CD14-positive monocyte (primary cell): ENCODE measurements at places on chromosomes 2 and 18. TPM values are rescaled to one million over a fixed set of nuclear protein-coding genes. Genes with fewer than 3 reads are reported as not detected.
A peak's percentile ranks its signal among the peaks of the same experiment; 100 is the strongest.

GRCh38 chr18:13401404-13401803 lies 182.8 kb downstream of the LDLRAD4 start:
- H3K4me3 ChIP-seq = no peak overlapping the region
- no peaks in the 10 kb centered on the region for H3K36me3 ChIP-seq
- no peak for DNase-seq
- H3K27me3 ChIP-seq = no peaks in the 10 kb centered on the region
- no peak overlapping the region for H3K27ac ChIP-seq

DSEL gene
- 0.03 TPM for polyA plus RNA-seq

SCYGR4 gene
- polyA plus RNA-seq = not detected

GRCh38 chr2:143463719-143464118 lies 334.5 kb downstream of the ARHGAP15 start:
- H3K27ac ChIP-seq = no peak overlapping the region
- DNase-seq = no peak
- H3K36me3 ChIP-seq = peaks cover 12% of the 10 kb centered on the region
- no peaks in the 10 kb centered on the region for H3K27me3 ChIP-seq
- no peak overlapping the region for H3K4me3 ChIP-seq

DNA sequence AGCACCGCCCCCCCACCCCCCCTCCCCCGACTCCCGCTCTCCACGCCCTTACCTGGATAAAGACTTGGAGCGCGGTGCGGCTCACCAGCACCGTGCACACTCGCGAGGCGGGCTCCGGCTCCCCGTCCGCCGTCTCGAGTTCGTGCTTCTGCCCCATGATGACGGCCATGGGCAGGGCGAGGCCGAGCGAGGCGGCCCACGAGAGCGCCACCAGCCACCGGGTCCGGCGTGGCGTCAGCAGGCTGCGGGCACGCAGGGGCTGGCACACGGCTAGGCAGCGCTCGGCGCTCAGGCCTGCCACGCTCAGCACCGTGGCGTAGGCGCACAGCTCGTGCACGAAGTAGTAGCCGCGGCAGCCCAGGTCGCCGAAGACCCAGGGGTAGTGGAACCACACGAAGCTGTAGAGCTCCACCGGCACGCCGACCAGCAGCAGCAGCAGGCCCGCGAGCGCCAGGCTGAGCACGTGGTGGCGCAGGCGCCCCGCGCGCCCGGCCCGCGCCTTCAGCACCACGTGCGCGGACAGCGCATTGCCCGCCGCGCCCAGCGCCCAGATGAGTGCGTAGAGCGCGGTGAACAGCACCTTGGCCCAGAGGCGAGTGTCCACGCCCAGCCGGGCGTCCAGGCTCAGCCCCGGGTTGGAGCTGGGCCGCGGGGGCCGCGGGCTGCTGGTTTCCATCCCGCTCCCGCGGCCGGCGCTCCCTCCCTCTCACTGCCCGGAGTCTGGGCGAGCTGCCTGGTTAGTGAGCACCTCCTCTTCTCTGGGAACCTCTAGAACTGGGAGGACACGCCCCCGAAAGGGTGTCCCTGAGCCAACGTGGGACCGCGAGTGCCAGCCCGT lies at the start of gene NTSR2:
TSS of gene NTSR2 (minus strand) at position 742 of the 838 bp plus-strand sequence. CDS start at position 676, 66 bp downstream.
- no peak within 1 kb of the TSS for H3K27ac ChIP-seq
- H3K4me3 ChIP-seq = no peak within 1 kb of the TSS
- H3K4me1 ChIP-seq = no peaks in the 10 kb centered on the region
- no peak for DNase-seq
- H3K36me3 ChIP-seq = no peaks in the 10 kb centered on the region

GRCh38 chr2:61853086-61853846 lies 594 bp downstream of the FAM161A start:
- peak overlapping the region; percentile 97 for H3K4me3 ChIP-seq
- no peaks in the 10 kb centered on the region for H3K36me3 ChIP-seq
- no peaks in the 10 kb centered on the region for H3K27me3 ChIP-seq
- no peak for DNase-seq
- peaks cover 20% of the 10 kb centered on the region for H3K4me1 ChIP-seq
- H3K27ac ChIP-seq = peak overlapping the region; percentile 32

DNA sequence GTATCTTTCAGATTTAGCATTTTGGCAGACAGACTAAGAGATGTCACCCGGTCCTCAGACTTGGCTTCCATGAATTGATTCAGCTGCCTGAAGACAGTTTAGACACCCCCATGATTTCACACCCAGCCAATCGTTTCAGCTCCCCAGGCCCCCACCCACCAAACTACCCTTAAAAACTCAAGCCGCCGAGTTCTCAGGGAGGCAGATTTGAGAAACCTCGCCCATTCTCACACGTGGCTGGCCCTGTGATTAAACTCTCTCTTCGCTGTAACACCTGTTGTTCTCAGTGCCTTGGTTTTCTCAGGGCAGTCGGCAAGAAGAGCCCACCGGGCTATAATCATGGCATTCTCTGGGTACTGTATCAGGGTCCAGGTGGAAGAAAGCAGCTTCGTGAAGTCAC lies 35.2 kb downstream of the UXS1 start:
- DNase-seq = no peak
- H3K27me3 ChIP-seq = no peaks in the 10 kb centered on the region
- peaks cover 68% of the 10 kb centered on the region for H3K36me3 ChIP-seq
- H3K4me3 ChIP-seq = no peak overlapping the region

DNA sequence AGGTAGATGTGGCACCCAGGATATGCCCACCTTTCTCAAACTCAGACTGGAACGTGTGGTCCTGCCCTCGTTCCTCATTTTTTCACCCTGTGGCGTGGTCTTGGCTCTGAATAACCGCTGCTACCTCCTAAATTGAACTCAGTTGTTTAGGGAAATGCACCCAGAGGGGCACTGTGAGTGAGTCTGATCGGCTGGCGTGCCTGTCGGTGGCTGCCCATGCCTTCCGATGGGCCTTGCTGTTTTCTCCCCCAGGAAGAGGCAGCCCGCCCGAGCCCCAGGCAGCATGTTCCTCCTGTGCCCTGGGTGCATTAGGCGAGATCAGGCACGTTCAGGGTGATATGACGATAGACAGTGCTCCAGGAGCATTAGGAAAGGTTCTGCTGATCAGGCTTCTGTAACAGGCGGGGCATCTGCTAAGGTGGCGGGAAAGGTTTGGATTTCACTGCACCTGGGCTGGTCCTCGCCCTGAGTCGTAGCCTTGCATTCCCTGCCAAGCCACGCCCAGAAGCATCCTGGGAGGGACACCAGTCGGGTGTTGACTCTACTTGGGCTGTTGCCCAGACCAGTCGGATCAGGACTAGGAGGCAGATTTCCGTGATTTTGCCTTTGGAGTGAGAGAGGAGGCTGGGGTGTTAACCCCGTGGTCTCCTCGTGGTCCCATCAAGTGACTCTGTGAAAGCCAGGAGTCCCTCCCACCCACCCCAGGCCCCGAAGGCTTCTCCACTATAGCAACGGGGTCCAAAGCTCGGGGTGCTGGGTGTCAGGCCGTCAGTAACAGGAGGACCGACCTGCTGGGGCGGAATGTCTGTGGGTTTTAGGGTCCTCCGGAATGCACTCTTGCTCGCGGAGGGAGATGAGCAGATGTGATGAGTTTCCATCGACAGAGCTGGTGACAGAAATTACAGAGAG lies 75.1 kb downstream of the SH3BP4 start:
- H3K27me3 ChIP-seq = no peaks in the 10 kb centered on the region
- no peak overlapping the region for H3K4me3 ChIP-seq
- no peaks in the 10 kb centered on the region for H3K4me1 ChIP-seq
- no peak for DNase-seq
- H3K36me3 ChIP-seq = no peaks in the 10 kb centered on the region
- no peak overlapping the region for H3K27ac ChIP-seq

GREB1L gene
- 0.02 TPM for polyA plus RNA-seq
